ENCODE measurements at places on chromosomes 2 and 18.

DNA sequence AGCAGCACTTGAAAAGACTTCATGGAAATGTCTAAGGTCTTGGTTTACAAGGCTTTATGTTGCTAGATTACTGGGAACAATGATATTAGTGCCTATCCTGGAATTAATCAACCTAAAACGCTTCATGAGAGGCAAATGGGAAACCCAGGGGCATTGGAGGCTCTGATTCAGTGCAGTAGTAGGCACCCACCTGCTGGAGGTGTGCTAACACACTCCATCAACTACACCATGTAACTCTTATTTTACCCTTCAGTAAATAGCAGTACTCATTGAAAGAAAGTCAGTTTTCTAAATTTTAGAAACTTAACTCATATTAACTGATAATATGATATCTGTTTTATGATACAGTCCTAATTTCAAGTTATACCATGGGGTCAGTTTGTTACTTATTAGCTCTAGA lies 17.4 kb upstream of the HNRNPA3 start:
- DNase-seq, result no peak

DNA sequence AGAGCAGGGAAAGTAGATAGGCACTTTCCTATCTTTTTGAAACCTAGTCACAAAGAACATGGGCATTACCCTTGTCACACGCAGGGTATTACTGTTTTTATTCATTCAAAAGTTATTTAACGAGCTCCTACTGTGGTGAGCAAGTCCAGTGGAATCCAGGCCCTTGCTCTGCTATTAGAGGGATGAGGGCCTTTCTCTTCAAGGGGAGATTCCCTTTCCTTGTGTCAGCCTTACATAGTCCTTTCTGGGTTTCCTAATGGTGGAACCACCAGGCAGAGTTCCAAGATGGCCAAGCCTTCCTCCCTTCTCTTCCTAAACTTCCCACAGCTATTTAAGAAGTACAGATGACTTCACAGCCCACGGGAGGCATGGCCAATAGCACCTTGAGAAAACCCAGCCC lies 64.6 kb downstream of the SPTBN1 start:
- DNase-seq, result no peak

GRCh38 chr2:157362627-157363026 lies 37.0 kb upstream of the ERMN start:
- no peak for DNase-seq

DNA sequence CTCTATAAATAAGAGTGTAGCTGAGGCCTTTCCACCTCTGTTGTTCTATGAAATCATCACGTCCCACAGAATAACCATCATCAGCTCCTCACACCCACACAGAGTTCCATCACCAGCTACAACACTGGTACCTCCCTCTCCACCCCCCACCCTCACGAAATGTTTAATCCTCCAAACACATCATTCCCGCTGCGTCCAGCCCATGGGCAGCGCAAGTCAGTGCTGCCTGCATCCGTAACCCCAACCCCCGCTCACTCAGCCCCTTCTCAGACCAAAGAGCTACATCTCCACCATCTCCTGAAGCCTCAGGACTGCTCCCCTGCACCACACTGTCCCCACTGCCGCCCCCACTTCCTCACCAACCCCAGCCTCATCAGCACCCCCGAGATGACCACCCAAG lies 19.4 kb downstream of the DNMT3A start:
- DNase-seq, result no peak

- no peak for DNase-seq
Observed at GRCh38 chr2:197080578-197081216, 154.2 kb upstream of the PGAP1 start.

- DNase-seq, result no peak
Observed at GRCh38 chr2:108351889-108352288, 25.9 kb upstream of the SULT1C4 start.
